ENCODE measurements at places on chromosomes 5 and 9.
A peak's percentile ranks its signal among the peaks of the same experiment; 100 is the strongest.

DNA sequence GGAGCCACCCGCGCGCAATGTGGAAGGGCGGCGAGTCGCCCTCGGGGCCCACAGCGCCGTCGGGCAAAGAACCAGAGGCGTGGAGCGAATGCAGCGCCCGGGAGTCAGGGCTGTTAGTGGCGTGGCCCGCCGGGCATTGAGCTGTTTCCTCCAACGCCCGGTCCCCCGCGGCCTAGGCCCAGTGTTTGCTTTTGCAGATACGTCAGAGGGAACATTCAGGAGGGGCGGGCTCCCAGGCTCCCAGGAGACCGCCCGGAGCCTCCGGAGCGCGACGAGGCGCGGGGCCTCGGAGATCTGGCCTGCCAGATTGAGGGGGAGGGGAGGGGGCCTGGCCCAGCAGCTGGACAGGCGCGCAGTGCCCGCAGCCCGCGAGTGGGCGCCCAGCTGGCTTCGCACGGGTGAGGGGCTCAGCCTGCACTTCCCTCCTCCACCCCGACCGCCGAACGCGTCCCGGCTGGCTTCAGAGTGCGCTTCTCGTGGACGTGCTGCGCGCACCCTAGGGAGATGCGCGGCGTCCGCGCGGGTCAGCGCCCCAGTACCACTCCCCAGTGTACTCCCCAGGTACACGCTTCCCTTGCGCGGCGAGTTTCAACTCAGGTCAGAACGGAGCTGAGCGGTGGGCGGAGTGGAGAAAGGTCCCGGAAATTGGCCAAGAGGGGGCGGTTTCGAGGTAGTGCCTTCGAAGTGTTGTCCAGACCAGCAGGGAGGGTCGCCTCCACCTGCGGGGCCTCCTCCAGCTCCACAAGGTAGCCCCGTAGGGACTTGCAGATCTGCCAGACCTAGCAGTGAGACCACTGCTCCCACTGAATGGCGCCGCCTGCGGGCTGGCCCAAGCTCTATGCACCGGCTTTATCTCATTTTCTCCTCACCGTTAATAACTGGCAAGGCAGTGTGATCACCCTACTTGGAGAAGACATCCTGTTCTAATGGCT is 130.4 kb downstream of the TMEM174 start:
- H3K27ac ChIP-seq: no peak overlapping the region
- no peaks in the 10 kb centered on the region for H3K36me3 ChIP-seq
- no peak overlapping the region for H3K4me3 ChIP-seq
- no peak for DNase-seq
- H3K27me3 ChIP-seq: peaks cover 25% of the 10 kb centered on the region

GRCh38 chr9:123998970-123999621 is 12.5 kb upstream of the LHX2 start:
- no peaks in the 10 kb centered on the region for H3K4me1 ChIP-seq
- no peaks in the 10 kb centered on the region for H3K36me3 ChIP-seq
- H3K4me3 ChIP-seq: no peak overlapping the region
- H3K27me3 ChIP-seq: peaks cover 90% of the 10 kb centered on the region
- no peak for DNase-seq
- no peak overlapping the region for H3K27ac ChIP-seq

- no peaks in the 10 kb centered on the region for H3K36me3 ChIP-seq
- DNase-seq: no peak
- no peak overlapping the region for H3K27ac ChIP-seq
- H3K4me3 ChIP-seq: no peak overlapping the region
These were observed 153.2 kb downstream of the FGF10 start for GRCh38 chr5:44236040-44236439.

DNA sequence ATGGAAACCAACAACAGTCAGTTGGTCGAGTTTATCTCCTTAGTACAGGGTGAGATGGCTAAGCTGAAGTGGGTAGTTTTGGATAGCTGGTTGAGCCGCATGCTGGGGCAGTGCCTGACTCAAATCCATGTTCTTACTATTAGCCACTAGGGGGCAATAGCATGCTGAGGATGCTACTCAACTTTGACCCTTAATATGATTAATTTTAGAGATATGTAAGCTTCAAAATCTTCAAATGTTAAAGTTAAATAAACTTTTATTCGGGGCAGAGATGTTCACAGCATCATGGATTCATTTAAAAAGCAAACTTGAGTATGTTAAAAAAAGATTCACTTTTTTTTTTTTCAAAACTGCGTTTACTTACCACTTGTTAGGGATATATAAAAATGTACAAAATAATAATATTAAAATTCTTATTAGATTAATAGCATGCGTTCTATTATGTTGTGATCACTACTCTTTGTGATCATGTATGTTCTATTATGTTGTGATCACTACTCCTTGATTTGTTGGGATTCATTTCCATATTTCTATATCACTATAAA is 57.0 kb downstream of the C9orf153 start:
- DNase-seq: no peak
- H3K27ac ChIP-seq: no peak overlapping the region

DNA sequence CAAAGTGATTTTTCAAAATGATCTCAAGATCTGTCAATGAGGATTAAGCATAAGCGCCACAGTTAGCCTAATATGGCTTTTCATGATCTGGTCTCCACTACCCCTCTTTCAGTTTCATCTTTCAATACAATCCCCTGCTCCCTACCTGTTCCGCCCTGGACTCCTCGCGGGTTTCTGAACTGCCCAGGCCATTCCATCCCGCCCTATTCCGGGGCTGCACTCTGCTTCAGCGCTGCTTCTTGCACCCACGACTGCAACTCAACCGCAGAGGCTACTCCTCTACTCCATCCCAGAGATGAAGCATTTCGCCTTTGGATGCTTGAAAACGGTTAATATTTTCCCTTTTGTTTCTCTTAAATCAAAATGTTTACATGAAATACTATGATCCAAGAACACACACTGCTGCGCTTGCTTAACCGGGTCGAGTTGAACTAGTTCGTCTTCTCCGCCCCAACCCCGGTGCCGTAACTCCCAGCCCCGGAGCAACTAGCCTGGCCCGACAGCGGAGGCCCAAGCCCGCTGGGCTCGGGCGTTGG is 716 bp upstream of the OTULIN start:
- H3K27ac ChIP-seq: peak overlapping the region; percentile 81
- H3K27me3 ChIP-seq: no peaks in the 10 kb centered on the region
- peaks cover 36% of the 10 kb centered on the region for H3K4me1 ChIP-seq
- H3K36me3 ChIP-seq: peaks cover 16% of the 10 kb centered on the region
- H3K4me3 ChIP-seq: peak overlapping the region; percentile 90

DNA sequence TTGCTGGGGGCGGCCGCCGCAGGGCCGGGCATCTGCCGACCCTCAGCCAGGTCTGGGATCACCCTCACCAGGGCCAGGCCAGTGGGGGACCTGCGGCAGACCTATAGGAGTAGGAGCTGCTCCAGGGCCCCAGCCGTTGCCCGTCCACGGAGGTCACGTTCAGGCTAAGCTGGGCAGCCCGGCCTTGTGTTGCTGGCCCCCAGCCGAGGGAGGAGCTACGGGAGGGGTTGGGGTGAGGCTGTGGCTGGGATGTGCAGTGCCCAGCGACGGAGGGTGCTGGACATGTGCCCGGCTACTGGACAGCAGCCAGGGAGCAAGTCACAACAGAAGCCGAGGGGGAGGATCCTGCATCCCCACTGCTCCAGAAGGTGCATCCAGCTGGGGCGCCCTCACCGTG is 39.6 kb upstream of the SLC6A19 start:
- no peaks in the 10 kb centered on the region for H3K36me3 ChIP-seq
- H3K27ac ChIP-seq: peak overlapping the region; percentile 36
- peaks cover 2% of the 10 kb centered on the region for H3K27me3 ChIP-seq
- DNase-seq: peak; percentile 83
- H3K4me1 ChIP-seq: peaks cover 16% of the 10 kb centered on the region

- H3K4me1 ChIP-seq: peaks cover 6% of the 10 kb centered on the region
- H3K36me3 ChIP-seq: no peaks in the 10 kb centered on the region
- H3K4me3 ChIP-seq: no peak overlapping the region
These were observed 21.5 kb upstream of the AKNA start for GRCh38 chr9:114409103-114409780.

DNA sequence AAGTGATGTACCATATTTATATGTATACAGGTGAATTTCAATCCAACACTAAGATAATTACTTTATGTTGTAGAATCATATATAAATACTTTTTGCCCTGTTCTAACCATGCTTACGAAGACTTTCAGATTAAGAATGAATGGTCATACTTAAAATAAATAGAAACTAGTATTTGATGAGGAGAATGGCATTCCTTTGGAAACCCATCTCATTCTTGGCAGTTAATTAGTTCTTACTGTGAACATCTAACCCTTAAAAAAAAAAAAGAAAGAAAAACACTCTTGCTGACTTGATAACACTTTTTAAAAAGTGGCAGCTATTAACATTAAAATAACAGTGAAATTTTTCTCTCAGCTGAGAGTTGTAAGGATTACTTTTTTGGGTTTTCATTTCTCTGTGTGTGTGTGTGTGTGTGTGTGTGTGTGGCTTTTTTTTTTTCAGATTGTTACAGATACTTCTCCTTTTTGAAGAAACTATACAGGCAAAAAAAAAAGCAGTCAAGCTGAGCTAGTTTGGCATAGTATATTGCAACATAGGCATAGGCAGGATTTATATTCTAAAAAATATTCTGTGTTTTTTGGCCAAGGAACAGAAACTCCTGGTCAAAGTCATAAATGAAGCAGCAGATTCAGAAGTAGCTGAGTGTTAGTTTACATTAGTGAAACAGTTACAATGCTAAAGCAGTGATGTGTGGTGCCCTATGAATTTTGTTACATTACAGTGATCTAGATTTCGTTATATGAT is 163.5 kb downstream of the CD180 start:
- H3K27ac ChIP-seq: no peak overlapping the region
- no peak for DNase-seq
- H3K27me3 ChIP-seq: no peaks in the 10 kb centered on the region
- H3K4me1 ChIP-seq: peaks cover 19% of the 10 kb centered on the region
- no peak overlapping the region for H3K4me3 ChIP-seq
